ENCODE measurements at places on chromosomes 6 and 20.

DNA sequence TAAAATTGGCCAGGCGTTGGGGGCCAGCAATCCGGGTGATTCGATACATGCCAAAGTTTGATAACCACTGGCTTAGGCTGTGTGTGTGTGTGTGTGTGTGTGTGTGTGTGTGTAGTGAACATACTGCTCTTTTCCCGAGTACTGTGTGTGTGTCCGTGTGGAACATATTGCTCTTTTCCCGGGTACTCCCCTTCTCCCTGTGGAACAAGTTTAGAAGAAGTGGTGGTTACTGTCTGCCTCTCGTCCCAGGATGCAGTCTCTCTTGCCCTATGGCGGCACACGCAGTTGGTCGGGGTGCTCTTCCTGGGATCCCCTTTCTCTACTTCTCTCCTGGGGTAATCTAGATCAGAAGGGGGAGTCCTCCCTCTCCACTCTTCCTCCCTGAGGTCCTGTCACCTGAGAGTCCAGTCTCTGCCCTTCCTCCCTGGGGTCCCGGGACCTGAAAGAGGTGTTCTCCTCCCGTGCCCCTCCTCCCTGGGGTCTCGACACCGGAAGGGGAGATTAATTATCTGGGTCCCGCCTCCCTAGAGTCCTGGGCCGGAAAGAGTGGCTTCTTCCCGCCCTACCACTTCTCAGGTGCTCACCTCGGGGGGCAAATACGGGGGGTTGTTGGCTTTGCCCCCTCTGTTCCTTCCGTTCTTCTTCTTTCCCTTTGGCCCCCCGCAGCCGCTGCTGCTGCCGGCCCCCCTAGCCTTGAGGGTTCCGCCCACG is 516 bp downstream of the GTPBP2 start:
- peak; percentile 67 for DNase-seq

GRCh38 chr20:62952373-62952967 is at the start of gene SLC17A9:
Gene SLC17A9 (plus strand): TSS chr20:62952709. CDS start chr20:62952831, 122 bp downstream.
- DNase-seq, result peak; percentile 74

DNA sequence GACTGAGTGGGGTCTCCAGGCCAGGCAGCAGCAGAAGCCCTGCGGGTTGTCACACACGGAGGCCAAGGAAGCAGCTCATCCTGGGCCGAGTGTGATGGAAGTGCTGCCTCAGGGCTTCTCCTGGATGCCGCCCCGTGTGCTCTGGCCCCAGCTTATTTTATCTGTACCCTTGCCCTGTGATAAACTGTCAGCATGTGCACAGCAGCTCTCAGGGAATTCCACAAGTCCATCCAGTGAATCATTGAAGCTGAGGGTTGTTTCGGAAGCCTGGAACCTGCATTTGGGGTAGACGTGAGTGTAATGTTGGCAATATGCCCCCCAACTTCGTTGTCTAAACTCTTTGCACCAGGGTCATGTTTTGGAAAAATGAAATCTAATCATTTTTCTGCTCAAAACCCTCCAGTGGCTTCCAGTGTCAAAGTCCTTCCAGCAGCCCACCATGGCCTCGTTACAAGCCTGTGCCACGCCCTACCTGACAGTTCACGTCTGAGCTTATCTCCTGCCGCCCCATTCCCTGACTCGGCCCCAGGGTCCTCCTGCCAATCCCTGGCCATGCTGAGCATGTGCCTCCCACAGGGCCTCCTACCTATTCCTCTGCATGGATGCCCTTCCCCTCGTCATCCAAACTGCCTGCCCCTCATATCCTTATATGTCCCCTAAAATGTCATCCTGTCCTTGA is 168.1 kb upstream of the THBS2 start:
- no peak for DNase-seq

DNA sequence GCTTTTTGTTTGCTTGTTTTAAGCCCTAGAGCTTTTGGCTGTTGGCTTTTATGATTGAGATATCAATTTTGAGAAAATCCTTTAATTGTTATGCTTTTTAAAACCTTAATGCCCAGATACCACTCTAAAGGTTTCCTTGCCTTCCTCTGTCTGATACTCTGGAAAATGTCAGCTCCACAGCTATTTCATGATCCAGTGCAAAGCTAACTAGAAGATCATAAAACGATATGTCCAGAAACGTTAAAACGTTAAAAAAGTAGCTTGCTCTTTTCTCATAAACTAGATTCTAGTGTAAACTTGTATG is 189.5 kb upstream of the TENT5A start:
- no peak for DNase-seq

DNA sequence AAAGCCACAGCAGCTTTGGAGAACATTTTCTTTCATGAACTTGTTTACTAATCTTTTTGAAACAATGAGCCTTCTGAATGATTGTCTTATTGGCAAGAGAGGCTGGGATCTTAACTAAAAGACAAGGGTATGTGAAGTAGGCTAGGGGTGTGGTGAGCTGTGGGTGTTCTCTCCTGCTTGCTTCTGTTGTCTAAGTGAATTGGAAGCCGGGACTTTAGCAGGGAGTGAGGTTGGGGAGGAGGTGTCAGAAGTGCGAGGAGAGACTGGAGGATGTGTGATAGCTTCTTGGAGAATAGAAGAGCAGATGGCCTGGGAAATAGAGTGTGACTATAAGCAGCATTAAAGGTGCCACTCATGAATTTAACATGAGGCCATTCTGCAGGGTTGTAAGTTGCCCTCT is 562.8 kb downstream of the UTRN start:
- no peak for DNase-seq

GRCh38 chr6:44243345-44243744 is 3.6 kb upstream of the HSP90AB1 start:
- DNase-seq, result no peak

GRCh38 chr6:2780102-2780737 is 15.0 kb downstream of the WRNIP1 start:
- DNase-seq, result no peak

DNA sequence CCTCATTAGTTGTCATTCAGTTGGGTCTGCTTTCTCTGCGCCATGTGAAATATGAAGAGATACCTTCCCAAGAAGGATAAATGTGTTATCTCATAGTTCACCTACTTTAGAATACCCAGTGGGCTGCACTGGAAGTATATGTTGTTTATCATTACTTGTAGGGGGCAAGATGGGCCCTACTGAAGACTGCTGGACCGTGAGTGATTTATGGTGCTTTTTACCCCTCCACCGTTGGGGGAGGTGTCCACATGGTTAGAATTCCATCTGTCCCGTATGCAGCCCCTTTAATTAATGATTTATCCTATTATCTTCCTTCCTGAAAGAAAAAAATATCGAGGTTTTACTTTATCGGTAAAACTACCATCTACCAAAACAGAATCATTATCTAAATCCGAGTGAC is 97.0 kb downstream of the TSHZ2 start:
- no peak for DNase-seq

DNA sequence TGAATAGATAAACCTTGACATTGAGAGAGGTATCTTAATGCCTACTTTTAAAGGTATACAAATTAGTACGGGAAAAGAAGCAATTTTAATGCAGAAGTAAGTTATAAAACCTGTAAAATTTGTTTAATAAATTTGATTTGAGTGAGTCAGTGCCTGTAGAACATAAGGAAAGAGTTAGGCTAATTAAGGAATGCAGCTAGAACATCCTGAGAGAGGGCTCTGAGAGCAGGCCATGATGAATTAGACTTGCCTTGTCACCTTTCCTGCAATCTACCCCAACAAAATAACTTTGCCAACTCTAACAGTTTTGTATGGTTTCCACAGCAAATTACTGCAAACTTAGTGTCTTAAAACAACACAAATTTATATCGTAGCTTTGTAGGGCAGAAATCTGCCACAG is 700.8 kb downstream of the RFPL4B start:
- DNase-seq, result no peak

- no peak for DNase-seq
Measured at GRCh38 chr6:100774681-100775080, 106.4 kb downstream of the ASCC3 start.

Measured in stimulated activated CD4-positive, alpha-beta T cell treated with anti-CD3 and anti-CD28 coated beads, Interleukin-15, amount 100 ng/mL, for 24 hours (primary cell).